Mesendoderm (in vitro differentiated cells): ENCODE measurements at places on chromosomes 5 and 9.

GRCh38 chr9:121281614-121282276, 13.8 kb downstream of the GSN start:
- H3K27ac ChIP-seq: no peak overlapping the region
- H3K27me3 ChIP-seq: no peaks in the 10 kb centered on the region
- peak; percentile 71 for DNase-seq
- peaks cover 7% of the 10 kb centered on the region for H3K4me1 ChIP-seq
- no peaks in the 10 kb centered on the region for H3K36me3 ChIP-seq
- no peak overlapping the region for H3K4me3 ChIP-seq

DNA sequence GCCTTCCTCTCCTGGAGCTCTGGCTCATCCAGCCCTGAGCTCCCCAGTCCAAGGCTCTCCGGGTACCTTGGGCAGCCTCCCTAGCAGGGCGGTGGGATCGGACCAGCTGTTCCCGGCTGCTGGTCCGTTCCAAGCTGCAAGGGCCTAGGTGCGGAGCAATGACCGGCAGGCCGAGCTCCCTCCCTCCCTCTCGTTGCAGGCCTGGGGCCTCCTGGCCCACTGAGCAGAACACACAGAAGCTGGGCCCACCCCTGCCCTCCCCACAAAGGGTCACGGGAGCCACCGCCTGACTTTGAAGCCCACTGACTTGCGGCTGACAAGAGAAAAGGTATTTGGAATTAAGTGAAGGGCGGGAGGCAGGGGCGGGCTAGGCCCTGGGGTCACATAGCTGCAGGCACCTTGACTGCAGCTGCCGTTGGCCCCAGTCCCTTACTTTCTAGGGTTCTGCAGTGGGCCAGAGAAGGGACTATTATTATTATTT, 104.7 kb upstream of the IER5L start:
- DNase-seq: no peak
- no peaks in the 10 kb centered on the region for H3K36me3 ChIP-seq
- no peaks in the 10 kb centered on the region for H3K4me1 ChIP-seq
- H3K4me3 ChIP-seq: no peak overlapping the region
- no peak overlapping the region for H3K27ac ChIP-seq

- no peaks in the 10 kb centered on the region for H3K4me1 ChIP-seq
- no peaks in the 10 kb centered on the region for H3K36me3 ChIP-seq
- H3K27ac ChIP-seq: no peak overlapping the region
- no peak for DNase-seq
These were observed 63.7 kb upstream of the PIK3R1 start for GRCh38 chr5:68151812-68152211.

DNA sequence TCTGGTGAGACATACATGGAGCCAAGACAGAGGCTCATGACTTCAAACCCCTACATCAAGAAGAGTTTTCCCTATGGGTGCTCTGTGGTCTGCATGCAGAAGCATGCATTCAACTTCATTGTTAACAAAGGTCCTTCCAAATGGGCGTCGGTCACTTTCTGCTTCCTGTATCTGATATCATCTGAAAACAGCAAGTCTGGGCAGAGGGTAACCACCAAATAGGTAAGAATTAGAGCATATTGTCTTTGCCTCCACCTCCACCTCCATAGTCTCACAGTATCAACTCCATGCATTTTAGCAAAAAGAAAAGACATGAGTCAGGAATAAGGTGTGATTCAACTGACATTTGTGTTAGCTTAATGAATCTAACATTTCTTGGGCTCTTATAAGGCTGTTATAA, 462.9 kb downstream of the DMRT2 start:
- no peak for DNase-seq
- H3K4me1 ChIP-seq: no peaks in the 10 kb centered on the region
- no peak overlapping the region for H3K4me3 ChIP-seq
